CD4-positive, alpha-beta T cell treated with Interleukin-15 for 4 hours (primary cell): ENCODE measurements at places on chromosomes 16 and 17.

DNA sequence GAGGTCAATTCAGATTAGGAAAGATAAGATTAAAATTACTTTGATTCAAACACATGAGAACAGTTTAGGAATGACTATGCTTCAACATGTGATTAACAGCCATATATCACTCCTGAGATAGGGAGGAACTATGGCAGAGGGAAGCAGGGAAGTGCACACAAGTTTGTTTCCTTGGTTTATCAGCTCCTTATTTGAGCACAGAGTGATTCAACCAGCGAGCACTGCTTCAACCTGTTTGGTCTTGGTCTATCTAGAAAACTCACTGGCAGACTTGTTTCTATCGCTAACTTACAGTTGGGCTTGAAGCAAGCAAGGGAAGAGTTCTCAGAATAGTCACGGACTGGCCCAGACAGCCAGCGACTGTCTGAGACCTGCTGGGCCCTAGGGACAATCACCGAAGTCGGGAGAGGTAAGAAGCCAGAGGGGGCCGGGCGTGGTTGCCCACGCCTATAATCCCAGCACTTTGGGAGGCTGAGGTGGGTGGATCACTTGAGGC is 23.5 kb downstream of the TUBG1 start:
- DNase-seq: no peak

DNA sequence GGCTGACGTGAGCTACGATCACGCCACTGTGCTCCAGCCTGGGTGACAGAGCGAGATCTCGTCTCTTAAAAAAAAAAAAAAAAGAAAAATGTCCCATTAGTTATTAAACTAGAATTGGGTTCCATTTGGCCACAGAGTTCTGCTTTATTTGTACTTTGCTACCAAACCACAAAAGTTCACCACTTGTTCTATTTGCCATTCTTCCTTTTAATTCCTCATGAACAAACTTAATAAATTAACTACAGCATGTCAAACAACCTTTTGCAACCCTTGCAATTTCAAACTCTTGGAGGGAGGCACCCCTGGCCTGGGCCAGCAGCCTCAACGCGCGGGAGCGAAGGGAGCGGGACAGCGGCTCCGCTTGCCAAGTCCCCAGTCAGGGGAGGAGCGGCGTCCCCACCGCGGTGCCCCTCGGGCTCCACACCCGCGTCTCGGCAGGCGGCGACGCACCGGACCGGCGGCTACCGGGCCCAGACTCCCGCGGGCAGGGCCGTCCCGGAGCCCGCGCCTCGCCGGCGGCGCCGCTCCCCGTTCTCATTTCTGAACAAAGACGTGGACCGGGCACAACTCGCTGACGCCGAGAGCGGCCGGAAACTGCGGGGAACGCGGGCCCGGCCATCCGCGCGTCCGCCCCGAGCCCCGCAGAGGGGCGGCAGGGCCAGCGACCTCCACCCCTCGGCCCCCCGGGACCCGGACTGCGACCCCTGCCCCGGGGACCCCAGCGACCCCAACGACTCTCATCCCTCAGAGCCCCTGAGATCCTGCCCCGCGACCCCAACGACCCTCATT is 775 bp downstream of the CYTH1 start:
- no peak for DNase-seq

GRCh38 chr16:15518381-15519351 is 84.3 kb downstream of the BMERB1 start:
- no peak for DNase-seq

GRCh38 chr16:10895053-10895946 is 18.3 kb downstream of the CIITA start:
- DNase-seq: no peak

DNA sequence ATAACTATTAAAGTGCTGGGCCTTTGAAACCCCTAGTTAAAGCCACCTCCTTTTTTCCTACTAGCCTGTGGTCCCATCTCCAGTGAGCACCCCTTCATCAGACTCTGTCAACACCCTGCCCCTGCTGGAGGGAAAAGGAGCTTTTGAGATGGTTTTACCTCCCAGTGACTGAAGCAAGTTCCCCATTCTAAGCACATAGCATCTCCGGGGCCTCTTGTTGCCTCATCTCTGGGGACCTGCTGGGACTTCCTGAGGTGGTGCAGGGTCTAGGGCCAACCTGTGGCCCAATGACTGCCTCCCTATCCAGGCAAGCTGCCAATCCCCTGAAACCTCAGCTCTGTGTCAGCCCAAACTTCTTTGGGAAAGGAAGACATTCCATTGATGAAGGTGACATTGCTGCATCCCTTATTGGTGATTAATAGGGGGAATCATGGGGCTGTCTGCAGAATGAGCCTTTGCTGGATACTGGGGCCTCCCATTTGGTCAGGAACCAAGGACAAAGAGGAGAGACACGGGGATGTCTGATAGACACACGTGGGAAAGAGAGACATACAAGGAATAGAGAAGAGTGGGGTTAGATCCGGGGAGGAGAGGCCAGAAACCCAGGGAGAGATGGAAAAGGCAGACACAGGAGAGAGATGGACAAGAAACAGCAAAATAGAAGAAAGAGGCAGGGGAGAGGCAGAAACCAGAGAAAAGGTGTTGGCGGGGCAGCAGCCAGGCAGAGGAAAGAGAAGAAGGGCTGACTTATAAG is 2.4 kb downstream of the C1QL1 start:
- DNase-seq: no peak
